NCI-H1105 treated with DMSO at 0.1 percent for 48 hours (cell line): ENCODE measurements at places on chromosomes 1 and 21.

GRCh38 chr21:43590194-43590593 lies 69.1 kb downstream of the HSF2BP start:
- DNase-seq: no peak

GRCh38 chr1:228161866-228162265 lies 3.7 kb upstream of the IBA57 start:
- DNase-seq: no peak

DNA sequence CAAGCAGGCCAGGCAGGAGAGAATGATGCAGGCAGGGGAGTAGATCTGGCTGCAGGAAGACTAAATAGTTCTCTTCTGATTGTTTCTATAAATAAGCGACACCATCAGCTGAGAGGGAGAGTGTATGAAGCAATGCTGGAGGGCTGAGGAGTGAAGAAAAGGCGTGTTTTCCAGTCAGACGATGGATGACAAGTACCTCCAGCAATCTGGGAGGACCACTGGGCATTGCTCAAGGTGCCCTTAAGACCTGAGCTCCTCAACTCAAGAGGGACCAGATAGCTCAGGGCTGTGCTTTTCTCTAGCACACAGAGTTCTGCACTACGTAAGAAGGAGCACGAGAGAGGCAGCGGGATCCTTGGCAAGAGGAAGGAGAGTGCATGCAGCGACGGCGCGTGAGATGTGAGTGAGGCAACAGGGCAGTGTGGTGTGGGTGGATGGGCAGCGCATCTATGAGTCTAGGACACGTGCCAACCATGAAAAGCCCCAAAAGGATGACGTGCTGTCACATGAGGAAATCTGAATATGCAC lies 36.0 kb downstream of the PABPC4 start:
- no peak for DNase-seq

DNA sequence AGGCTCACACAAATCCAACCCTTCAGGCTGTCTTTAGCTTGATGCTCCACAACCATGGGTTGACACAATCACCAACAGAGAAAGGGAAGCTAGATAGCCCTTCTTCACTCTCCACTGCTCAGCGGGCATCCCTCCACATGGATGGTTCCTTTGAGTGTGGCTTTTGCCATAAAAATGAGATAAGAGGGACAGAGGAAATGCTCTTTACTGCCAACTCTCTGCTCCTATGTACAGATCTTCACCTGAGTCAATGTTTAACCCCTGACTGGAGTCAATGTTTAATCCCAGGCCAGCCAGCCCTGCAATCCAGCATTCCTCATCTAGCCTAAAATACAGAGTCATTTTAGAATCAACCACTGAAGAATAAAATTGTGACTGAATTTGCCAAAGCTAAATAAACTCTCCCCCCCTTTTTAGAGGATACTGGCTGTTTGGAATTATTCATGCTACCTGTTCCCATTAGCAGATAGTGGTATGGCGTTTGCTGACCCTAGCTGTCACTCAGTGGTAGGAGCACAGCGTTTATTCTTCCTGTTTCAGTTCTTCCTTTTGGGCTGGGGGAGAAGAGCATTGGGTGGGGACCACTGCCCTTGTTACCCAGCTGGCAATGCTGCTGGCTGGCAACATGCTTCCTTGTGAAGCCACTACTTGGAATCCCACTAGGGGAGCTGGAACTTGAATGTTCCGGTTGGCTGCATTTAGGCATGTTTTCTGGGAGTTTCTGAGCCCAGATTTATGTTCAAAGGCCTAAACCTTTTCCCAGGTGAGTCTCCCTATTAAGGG lies 5.2 kb upstream of the PIGR start:
- DNase-seq: no peak

DNA sequence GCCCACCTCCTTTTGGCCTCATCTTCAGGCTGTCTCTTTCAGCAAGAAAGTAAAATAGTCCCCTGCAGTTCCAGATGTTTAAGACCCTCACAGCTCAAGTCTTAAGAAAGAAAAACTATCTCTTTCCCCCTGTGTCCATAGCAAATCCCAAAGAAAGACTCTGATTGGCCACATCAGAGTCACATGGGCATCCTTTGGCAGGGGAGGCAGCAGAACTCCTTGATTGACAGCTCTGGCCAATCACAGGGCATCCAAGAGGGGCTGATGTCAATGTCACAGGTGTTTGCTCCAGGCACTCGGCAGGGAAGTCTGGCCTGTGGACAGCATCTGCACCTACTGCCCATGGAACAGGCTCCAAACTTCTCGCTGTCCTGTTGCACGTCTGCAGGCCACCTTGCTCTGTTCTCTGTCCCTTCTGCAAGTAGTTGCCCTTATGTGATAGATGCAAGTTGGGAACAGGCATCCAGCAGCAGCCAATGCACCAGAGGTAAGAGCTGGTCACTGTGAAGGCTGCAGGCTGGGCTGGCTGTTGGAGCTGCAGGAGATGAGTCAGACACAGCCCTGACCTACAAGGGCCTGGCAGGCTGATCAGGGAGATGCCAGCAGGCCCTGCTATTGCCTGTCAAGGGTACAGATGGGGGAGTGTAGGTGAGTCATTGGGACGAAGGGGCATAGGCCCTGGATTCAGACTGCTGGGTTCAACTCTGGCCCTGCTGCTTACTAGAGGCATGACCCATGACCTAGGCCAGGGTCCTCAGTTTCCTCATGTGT lies 96.8 kb upstream of the TMEM51 start:
- no peak for DNase-seq

- no peak for DNase-seq
These were observed 353.6 kb upstream of the C1orf87 start for GRCh38 chr1:60427194-60427593.

DNA sequence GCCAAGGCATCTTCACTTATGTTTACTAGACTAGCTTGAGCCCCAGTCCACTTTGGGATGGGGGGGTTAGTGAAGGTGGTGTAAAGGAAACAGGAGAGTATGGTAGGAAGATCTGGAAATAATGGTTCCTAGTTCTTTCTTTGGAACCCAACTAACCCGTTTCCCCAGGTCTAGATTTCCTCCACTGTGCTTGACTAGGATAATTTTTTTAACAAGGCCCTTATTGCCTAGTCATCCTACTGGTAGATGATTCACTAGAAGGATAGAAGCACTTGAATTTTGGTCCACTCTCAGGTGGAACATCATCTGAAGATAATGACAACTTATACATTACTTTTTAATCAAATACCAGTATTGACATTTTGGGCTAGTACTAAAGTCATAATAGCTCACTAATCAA lies 45.9 kb upstream of the MYOCOS start:
- no peak for DNase-seq

DNA sequence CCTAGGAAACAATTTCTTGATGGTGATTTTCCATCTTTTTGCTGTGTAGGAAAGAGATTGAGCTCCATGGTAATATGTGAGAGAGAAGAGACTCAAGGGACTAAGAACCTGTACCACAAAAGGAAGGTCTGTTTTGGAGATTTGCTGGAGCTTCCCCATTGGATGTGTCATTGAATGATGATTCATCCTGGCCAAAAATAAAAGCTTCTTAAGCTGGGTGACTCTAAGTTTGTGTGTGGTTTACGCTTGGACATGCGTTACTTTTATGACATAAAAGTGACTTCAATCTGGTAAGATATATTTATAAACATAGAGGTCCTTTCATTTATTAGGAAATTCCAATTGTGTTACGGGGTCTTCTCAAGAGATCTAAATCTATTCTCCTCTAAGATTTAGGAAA lies 17.4 kb upstream of the IL19 start:
- no peak for DNase-seq

DNA sequence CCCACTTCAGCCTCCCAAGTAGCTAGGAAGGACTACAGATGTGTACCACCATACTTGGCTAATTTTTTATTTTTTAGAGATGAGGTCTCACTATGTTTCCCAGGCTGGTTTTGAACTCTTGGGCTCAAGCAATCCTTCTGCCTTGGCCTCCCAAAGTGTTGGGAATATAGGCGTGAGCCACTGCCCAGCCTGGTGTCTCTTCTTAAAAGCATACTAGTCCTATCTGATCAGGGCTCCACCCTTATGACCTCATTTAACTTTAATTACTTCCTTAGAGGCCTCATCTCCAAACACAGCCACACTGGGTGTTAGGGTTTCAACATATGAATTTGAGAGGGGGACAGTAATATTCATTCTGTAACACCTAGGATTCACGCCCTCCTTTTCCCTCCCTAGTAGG lies 130.9 kb downstream of the GLIS1 start:
- no peak for DNase-seq
